Vagina (tissue), 2 donors: ENCODE measurements at places on chromosomes 4 and X.

GRCh38 chrX:10901290-10901633 is 209.9 kb upstream of the HCCS start:
- no peak overlapping the region for H3K4me3 ChIP-seq
- DNase-seq = no peak
- no peaks in the 10 kb centered on the region for H3K27me3 ChIP-seq
- H3K36me3 ChIP-seq = no peaks in the 10 kb centered on the region
- H3K4me1 ChIP-seq = no peaks in the 10 kb centered on the region

GRCh38 chr4:153234885-153235284 is 30.6 kb downstream of the TRIM2 start:
- no peaks in the 10 kb centered on the region for H3K27me3 ChIP-seq
- no peak for DNase-seq
- H3K4me3 ChIP-seq = no peak overlapping the region
- H3K36me3 ChIP-seq = no peaks in the 10 kb centered on the region
- H3K27ac ChIP-seq = no peak overlapping the region

- no peak overlapping the region for H3K4me3 ChIP-seq
- H3K27me3 ChIP-seq = no peaks in the 10 kb centered on the region
- H3K36me3 ChIP-seq = no peaks in the 10 kb centered on the region
- no peak for DNase-seq
- no peaks in the 10 kb centered on the region for H3K4me1 ChIP-seq
- H3K27ac ChIP-seq = no peak overlapping the region
Measured at GRCh38 chr4:174053895-174054294, 229.6 kb downstream of the FBXO8 start.

DNA sequence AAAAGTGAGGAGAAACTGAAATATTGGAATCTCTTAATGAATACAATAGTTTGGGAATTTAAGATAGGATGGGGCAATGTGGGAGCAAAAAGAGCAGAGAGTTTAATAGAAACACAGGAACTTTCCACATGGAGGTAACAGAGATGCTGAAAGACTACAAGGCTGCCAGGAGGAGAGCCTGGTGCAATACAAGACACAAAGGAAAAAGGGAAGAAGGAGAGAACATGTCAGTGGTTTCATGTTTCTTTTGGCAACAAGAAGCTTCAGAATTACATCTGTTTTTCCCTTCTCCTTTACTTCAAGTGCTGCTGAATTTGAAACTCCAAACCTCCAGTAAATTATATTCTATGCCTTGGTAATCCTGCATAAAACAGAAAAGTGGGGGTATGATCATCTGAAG is 474.3 kb downstream of the FAT4 start:
- no peaks in the 10 kb centered on the region for H3K4me1 ChIP-seq
- no peaks in the 10 kb centered on the region for H3K36me3 ChIP-seq
- H3K27ac ChIP-seq = no peak overlapping the region
- no peak for DNase-seq
- no peaks in the 10 kb centered on the region for H3K27me3 ChIP-seq
- no peak overlapping the region for H3K4me3 ChIP-seq

- DNase-seq = no peak
- H3K4me1 ChIP-seq = no peaks in the 10 kb centered on the region
- H3K27ac ChIP-seq = no peak overlapping the region
- no peak overlapping the region for H3K4me3 ChIP-seq
Measured at GRCh38 chr4:24228692-24229091, 338.8 kb upstream of the PPARGC1A start.

- H3K27ac ChIP-seq = no peak overlapping the region
- H3K4me3 ChIP-seq = no peak overlapping the region
- DNase-seq = no peak
- H3K36me3 ChIP-seq = peaks cover 14% of the 10 kb centered on the region
- H3K27me3 ChIP-seq = no peaks in the 10 kb centered on the region
- no peaks in the 10 kb centered on the region for H3K4me1 ChIP-seq
Measured at GRCh38 chrX:53950130-53950733, 94.0 kb downstream of the PHF8 start.

DNA sequence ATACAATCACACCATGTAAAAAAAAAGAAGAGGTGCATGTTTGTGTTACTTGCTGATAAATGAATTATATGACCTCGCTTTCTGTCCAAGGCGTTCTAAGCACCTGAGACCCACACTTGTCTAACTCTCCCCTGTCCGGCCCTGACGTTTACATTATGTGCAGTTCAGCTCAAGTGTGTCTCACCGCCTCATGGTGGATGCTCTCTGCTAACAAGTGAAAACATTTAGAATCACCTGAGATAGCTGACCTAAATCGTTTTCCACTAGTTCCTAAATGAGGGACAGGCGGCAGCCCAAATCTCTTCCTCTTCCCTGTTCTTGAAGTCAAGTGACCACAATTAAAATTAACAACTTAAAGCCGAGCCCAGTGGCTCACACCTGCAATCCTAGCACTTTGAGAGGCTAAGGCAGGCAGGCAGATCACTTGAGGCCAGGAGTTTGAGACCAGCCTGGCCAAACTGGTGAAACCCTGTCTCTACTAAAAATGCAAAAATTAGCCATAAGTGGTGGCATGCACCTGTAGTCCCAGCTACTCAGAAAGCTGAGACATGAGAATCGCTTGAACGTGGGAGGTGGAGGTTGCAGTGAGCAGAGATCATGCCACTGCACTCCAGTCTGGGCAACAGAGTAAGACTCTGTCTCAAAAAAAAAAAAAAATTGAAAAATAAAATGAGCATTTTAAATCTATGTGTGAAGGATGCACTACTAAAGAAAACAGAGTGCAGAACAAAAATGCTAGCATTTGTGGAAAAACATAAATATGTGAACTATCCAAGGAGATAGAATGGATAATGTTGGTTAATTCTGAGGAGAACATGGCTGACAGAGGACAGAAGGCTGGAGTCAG is 3.9 kb upstream of the TIFA start:
- H3K4me3 ChIP-seq = no peak overlapping the region
- no peak for DNase-seq
